ENCODE measurements at places on chromosomes 7 and 10.

DNA sequence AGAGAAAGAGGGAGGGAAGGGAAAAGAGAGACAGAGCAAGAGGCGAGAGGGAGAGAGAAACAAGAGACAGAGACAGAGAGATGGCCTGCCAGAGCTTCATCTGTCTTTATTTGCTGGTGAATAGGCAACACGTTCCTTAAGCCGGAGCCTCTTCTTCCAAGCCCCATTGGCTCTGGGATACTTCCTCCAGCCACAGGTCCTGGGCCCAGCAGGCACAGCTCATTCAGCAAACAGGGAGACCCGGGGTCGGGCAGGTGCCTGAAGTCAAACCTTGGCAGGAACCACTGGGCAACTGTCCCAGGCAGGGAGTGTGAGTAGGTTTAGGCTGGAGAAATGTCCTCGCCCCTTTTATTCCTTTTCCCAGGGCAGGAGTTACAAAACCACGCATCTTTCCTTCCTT, 68.2 kb downstream of the MYL10 start:
- no peak for DNase-seq

- DNase-seq, result no peak
Observed at GRCh38 chr7:15489383-15489782, 72.4 kb downstream of the AGMO start.

DNA sequence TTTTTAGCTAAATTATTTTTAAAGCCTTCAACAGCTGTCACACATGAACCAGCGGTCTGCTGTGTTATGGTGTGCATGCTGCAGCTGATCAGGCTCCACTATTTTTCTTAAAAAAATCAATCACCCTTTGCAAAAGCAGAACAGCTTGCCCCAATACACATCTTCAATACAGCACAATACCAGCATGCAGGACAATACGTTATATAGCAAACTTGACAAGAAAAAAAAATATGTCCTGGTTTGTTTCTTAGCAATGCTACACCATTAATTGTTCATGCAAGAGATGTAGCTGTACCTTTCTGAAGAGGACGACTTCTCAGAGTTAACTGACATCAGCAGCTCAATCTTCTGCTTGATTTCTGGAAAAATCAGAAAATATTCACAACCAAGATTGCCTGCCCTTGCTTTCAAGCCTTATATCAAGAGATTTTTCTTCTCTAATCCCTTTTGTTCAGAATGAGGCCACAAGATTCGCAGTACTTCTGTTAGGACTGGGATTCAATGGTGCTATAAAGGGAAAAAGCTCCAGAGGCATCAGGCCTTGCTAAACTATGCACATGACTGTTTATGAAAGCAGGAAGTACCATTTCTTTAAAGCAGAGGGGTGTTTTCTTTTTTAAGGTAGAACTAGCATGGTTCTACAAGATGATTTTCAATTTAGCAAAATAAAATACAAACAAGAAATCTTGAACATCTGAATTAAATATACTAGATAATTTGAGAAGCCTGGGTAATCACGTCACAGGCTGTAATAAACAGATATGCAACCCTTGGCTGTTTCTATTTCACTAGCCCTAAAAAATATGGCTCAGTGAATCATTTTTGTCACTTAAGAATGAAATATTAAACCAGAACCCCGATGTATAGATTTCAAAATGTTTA, 120.0 kb downstream of the SRPK2 start:
- no peak for DNase-seq

- no peak for DNase-seq
Observed at GRCh38 chr10:32889631-32890212, 68.3 kb downstream of the ITGB1 start.

DNA sequence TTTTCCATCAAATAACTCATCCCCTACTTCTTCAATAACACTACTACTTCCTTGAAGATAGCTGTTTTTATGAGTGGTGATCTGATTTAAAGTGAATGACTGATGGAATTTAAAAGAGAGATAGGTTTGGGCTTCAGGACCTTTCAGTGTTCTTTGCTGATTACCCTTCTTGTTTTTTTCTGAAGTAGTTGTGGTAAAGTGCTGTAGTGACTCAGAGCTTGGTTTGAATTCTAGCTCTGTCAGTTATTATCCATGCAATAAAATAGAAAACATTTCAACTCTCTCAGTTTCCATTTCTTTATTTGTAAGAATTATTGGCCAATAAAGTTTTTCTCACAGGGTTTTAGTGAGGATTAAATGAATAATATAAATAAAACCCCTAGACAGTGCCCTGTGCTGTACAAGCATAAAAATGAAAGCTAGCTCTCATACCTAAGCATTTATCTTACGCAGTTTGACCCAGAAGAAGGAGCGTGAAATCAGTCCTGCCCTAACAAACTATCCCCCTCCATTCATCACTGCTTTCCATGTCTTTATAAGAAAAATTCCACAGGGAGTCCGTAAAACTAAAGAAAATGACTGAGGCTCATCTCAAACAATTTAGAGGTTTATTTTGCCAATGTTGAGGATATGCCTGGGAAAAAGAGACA, 25.1 kb upstream of the AKAP9 start:
- no peak for DNase-seq

DNA sequence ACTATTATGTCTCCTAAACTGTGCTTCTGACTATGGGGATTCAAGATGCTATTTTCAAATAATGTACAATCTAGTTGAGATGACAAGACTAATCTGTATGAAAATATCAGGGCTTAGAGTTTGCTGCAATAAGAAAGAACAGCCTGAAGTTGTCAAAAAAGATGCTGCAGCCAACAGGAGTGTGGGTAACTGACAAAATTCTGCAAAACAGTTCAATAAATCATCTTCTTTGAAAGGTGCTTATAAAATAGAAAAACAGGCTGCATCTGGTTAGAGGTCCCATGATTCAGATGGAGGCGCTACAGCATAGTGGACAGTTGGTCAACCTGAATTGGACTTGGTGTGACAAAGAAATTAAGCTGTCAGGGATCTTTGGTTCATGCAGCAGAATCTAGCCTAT, 511.0 kb downstream of the XPNPEP1 start:
- no peak for DNase-seq

GRCh38 chr7:96219378-96220130, 102.3 kb downstream of the SLC25A13 start:
- no peak for DNase-seq

DNA sequence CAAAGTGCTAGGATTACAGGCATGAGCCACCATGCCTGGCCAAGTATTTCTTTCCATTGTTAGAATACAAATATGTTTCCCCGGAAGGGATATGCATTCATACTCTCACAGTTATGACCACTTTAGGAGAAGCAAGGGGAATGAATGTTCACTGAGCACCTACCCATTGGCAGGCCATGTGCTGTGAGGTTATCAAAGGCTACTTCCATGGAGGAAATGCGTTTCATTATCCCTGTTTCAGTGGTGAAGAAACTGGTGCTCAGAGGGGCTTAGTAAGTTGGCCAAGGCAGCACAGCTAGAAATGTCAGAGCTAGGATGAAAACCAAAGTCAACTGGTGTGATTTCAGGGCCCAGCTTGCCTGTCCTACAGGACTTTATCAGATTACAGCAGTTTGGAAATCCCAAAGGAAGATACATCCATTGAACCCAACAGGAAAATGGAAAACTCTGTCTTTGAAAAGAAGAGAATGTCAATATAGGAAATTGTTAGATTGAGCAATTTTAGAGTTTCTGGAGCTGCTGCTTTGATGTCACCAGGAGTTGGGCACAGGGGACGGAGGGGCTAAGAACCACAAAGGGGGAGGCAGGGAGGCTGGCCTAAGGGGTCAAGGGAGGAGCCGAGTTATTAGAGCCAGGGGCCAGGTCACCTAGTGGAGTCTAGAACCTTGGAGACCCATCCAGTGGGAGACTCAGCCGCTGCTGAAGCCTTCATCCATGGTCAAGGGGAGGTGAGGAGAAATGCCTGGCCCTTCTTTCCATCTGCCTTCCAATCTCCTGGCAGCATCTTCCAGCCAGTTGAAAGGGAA, 319.8 kb downstream of the FRMD4A start:
- DNase-seq, result no peak

DNA sequence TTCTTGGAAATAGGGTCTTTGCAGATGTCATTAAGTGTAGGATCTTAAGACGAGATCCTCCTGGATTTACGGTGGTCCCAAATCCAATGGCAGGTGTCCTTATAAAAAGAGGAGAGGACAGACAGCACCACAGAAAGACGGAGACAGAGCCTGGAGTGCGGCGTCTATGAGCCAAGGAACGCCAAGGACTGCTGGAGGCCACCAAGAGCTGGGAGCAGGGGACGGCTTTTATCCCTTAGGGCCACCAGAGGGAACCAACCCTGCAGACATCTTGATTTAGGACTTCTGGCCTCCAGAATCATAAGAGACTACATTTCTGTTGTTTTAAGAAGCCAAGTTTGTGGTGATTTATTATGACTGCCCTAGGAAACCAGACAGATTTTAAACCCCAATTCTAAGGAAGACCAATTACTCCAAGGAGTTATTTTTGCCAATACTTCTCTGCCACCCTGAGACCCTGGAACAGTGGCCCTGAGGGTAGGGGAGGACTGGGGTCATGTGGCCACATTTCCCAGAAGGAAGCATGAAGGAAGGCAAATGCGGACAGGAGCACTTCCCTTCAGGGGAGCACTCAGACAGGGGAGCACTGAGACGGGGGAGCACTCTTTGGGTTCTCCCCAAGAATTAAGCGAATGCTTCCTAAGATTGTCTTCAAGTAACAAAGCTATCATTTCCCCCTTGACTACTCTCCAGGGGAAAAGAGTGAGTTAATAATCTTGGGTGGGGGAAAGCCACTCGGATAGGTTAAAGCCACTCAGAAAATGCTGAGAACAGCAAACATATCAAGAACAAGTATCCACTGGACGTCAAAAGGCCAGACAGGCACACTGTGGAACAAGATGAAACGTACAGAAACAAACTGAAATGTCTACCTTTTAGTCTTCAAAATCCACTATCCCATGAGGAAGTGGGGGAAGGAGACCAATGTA, 67.5 kb downstream of the CHST15 start:
- no peak for DNase-seq

- no peak for DNase-seq
Observed at GRCh38 chr7:34277016-34277802, 371.9 kb downstream of the BMPER start.

GRCh38 chr10:76210211-76210610, 778.8 kb downstream of the LRMDA start:
- no peak for DNase-seq

- DNase-seq, result no peak
Observed at GRCh38 chr7:520503-521161, 986 bp upstream of the PDGFA start.

GRCh38 chr7:114062810-114063209, 144.0 kb upstream of the PPP1R3A start:
- DNase-seq, result no peak

GRCh38 chr7:95473276-95473985, 12.3 kb upstream of the ASB4 start:
- DNase-seq, result no peak

DNA sequence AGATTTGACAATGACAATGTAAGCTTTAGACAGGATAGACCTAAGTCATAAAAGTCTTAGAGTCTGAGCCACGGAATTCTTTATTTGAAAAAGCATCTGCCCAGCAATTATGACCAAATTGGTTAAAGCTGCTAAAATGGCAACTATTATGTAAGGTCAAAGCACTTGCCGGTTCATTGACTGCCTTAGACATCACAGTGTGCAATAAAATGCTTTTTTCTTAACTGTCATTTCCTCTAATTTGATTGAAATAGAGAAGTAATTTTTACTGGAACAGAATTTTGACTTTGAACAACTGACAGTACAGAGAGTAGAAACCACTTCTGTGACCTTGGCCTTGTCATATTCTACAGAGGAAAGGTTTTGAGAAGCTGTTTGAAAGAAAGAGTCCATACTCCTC, 142.9 kb downstream of the THSD7A start:
- DNase-seq, result no peak

DNA sequence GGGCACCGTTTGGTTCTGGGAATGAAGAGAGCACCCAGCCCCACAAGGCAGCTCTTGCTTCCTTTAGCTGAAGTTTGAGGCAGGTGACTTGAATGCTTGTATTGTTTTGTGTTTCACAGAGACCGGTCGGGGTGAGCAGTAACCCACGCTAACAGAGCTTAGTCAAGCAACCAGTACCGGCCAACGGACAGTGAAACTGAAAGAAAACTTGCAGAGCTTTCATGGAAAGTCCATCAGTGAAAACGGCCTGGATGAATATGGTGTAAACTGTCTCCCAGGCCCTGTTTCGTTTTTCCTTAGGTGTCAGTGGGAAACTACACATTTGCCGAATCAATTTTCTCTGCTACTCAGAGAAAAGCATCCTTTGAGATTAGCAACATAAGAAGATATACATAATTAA, 101.1 kb downstream of the LYZL1 start:
- DNase-seq, result no peak

- no peak for DNase-seq
Observed at GRCh38 chr10:90652519-90652918, 205.3 kb downstream of the HTR7 start.

DNA sequence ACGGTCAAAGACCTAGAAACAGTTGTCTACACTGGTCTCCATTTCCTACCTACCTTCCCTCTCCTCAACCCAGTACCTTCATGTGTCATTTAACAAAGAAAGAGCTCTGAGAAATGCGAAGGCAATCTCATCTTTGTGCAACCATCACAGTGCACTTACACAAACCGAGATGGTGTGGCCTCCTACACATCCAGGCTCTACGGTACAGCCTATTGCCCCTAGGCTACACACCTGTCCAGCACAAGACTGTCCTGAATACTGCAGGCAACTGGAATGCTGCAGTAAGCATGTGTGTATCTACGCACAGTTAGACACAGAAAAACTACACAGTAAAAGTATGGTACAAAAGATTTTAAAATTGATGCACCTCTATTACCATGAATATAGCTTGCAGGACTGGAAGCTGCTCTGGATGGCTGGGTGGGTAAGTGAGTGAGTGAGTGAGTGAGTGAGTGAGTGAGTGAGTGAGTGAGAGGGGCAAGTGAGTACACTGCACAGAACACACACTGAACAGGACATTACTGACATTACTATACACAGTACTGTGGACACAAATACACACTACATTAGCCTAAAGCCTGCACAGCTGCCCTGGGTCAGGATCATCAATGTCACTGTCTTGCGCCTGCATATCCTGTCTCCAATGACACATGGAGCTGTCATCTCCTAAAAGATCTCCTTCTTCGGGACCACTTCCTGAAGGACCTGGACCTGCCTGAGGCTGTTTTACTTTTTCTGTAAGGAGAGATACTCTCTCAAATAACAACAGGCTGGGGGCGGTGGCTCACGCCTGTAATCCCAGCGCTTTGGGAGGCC, 18.5 kb downstream of the ITGB1 start:
- DNase-seq, result no peak

DNA sequence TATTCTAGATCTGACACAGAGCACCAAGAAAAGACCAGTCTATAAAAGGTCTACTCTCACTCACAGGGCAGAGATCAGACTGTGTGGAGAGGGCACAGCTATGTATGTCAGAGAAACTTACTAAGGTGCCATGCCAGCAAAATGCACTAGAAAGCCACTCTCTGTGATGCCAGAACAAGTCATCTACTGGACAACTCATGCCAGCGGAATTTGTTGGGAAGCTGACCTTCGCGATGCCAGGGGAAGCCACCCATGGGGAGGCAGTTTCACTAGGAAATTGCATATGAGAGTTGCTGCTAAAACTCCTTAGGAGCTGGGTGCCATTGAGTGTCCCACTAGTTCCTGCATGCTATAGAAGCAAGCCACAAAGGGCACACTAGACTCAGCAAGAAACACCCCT, 58.5 kb downstream of the MICU1 start:
- no peak for DNase-seq
